ENCODE measurements at places on chromosomes 5 and 9.

- no peak for DNase-seq
Observed at GRCh38 chr9:72596451-72597180, 75.2 kb downstream of the TMC1 start.

- DNase-seq = no peak
Observed at GRCh38 chr9:73229543-73229942, 77.9 kb downstream of the ANXA1 start.

DNA sequence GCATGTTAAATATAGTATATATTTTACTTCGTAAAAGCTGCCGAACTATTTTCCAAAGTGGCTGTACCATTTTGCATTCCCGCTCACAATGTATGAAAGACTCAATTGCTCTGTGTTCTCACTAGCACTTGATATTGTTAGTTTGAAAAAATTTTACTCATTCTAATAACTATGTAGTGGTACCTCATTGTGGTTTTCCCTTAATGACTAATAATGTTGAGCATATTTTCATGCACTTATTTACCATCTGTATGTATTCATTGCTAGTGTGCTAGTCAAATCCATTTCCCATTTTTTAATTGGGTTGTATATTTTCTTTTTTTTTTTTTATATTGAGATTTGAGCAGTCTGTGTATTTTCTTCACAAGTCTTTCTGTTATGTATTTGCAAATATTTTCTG lies 58.4 kb downstream of the RANBP17 start:
- DNase-seq = no peak

DNA sequence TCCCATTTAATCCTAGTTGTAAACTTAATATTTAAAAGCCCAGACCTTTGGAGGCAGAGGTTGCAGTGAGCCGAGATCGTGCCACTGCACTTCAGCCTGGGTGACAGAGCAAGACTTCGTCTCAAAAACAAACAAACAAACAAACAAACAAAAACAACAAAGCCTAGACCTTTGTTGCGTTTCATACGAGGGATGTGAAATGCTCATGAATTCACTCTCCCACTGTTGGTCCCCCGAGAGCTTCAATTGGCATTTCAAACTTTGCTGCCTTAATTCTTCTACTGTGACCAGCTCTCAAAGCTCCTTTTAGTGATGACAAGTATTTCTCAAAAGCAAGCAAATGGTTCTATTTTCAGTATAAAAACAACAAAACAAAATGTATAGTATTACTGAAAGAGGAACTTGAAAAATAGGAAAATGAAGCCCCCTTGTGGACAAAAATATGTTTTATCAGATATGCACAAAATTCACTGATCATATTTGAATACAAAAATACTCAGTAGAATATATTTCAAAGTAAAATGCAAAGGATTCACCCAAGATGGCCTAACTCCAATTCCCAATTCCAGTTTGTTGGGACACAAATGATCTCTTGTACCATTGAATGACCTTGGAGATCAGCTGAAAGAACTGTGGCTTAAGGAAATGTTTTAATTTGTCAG lies 140.4 kb downstream of the ESM1 start:
- DNase-seq = no peak

Measured in epithelial cell of prostate (primary cell).